HCT116 (cell line): ENCODE measurements at places on chromosomes 5 and 9.

DNA sequence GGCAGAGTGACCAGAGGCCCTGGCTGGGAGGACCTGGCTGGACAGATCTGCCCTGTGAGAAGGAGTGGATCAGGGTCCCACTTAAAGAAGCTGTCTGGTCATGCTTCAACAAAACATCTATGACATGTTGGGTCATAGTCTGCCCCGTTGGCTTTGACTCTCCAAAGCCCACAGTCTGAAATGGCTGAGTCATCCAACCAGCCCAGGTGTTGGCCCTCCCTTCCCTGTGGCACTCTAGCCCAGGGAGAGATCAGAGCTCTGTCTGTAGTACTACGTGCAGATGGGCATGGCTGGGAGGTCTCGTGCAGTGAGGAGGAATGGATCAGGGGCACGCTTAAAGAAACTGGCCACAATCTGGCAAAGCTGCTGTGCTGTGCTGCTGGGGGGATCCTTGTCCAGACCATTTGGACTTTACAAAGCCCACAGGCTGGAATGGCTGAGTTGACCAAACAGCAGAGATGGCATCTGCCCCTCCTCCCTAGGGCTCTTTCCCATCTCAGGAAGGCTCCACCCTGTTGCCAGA, 206.1 kb downstream of the TUSC1 start:
- no peaks in the 10 kb centered on the region for H3K36me3 ChIP-seq
- H3K27ac ChIP-seq: no peak overlapping the region
- DNase-seq: no peak
- no peaks in the 10 kb centered on the region for H3K27me3 ChIP-seq
- no peaks in the 10 kb centered on the region for H3K4me1 ChIP-seq
- no peak overlapping the region for H3K4me3 ChIP-seq

DNA sequence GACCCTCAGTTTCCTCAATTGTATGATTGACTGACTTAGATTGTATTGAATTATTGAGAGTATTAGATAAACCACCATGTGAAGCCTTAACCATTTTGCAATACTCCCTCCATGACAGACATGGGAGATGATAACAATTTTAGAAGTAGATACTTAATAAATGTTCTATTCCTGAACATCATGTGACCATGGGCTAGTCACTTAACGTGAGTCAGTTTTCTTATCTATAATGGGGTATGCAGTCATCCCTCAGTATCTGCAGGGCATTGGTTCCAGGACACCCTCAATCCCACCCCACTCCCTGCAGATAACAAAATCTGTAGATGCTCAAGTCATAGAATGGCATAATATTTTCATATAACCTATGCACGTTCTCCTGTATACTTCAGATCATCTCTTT, 31.0 kb downstream of the SNX18 start:
- DNase-seq: no peak
- H3K36me3 ChIP-seq: no peaks in the 10 kb centered on the region
- H3K27ac ChIP-seq: no peak overlapping the region

DNA sequence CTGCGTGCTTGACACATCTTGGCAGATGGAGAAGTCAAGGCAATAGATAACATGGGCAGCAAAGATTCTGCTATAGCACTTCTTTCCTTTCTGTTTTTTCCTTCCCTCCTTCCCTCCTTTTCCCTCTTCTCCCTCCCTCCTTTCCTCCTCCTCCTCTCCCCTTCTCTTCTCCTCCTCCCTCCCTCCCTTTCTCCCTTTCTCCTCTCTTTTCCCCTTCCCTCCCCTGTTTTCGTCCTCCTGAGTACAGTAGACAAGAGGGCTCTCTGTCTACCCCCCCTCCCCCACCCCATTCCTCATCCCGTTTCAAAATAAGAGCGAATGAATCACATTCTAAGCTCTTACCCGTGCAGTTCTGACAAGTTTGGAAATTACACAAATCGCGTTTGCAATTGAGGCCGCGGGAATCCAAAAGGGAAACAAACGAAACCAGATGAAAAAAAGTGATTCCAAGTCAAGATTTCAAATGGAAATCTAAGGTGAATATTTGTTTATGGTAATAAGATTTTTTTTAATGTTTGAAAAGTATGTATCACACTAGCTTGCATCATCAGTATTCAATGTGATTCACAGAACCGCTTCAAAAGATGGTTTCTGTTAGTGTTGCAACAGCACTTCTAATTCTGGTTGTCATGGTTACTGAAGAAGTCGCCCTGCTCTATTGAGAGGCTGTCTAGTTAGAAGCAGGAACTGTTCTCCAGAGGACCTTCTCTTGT, 1.3 kb downstream of the NIM1K start:
- H3K27ac ChIP-seq: no peak overlapping the region
- no peak overlapping the region for H3K4me3 ChIP-seq
- DNase-seq: peak; percentile 3
- no peaks in the 10 kb centered on the region for H3K4me1 ChIP-seq

DNA sequence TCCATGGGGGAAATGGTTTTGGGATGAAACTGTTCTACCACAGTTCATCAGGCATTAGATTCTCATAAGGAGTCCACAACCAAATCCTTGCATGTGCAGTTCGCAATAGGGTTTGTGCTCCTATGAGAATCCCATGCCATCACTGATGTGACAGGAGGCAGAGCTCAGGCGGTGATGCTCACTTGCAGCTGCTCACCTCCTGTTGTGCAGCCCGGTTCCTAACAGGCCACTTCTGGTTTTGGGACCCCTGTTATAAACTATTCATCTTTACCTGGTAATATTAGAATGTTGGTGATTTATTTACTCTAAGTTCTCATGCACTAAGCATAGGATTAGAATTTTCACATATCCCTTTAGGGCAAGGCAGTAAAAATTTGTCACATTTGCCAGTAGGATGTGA, 122.3 kb downstream of the CDC42SE2 start:
- H3K27me3 ChIP-seq: no peaks in the 10 kb centered on the region
- no peak overlapping the region for H3K4me3 ChIP-seq
- no peak for DNase-seq
- H3K4me1 ChIP-seq: peaks cover 5% of the 10 kb centered on the region; the same call in 1 of the 2 replicates
